CD4-positive, alpha-beta T cell treated with Interleukin-12 subunit alpha and Interleukin-12 subunit beta, for 1 hour (primary cell): ENCODE measurements at places on chromosomes 16 and 17.

DNA sequence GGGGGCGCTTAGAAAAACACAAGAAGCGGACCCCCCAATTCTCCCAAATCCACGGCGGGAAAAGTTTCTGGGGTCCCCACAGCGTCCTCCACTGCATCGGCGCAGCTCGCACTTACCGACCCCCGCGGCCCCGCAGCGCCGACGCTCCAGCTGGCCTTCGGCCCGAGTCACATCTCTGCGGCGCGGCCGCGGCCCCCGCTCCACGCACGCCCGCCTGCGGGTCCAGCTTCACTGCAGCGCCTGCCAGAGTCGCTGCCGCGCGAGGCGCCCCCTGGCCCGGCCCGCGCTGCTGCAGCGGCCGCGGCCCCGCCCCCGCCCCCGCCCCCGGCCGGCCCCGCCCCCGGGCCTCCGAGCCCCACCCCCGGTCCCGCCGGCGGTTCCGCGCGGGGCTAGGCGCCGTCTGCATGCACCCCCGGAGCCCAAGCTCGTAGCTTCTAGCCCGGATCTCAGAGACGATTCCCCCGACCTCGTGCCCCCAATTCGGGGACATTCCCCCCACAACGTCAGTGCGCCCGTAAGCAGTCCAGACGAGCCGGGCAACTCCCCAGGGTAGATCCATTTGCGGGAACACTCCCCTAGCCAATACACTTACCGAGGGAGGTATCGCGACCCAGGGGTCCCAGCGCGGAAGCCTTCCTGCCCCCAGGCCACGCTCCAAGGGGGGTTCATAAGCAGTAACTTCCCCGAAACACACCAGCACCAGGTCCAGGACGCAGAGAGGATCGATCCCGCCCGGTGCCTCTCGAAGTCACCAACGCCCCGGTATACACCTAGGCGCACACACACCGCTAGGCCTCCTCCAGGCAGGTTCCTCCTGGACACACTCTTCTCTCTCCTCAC, at the start of gene GPRC5B:
TSS of gene GPRC5B (minus strand) at position 238 of the 840 bp plus-strand sequence. CDS start 12,003 bp downstream, outside the sequence.
- DNase-seq: peak; percentile 56

DNA sequence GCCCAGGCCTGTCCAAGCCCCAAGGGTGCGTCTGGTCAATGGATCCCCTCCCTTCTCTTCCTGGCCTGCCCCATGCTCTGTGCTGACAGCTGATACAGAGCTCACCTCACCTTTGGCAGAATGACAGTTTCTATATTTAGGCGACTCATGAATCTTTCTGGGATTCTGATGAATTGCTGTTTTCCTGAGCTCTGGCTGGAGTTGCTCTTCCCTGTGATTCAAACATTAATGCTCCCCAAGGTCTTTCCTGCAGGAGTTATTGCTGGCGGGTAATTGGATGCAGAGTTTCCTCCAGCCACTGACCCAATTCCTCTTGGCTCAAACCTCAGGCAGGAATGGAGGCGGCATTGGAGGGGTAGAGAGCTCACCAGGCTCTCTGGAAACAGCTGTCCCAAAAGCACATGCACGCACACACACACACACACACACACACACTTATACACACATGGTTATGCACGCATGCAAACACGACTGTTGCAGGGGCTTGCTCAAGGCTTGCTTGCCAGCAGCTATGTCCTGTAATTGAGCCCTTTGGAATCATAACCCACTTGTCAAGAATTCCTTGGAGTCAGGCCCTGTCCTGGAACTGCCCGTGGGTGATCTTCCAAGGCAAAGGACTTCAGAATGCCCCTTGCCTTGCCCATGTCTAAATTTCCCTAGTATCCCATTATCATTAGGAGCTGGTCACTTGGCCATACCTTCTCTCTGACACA, 128.8 kb downstream of the ASIC2 start:
- DNase-seq: no peak

DNA sequence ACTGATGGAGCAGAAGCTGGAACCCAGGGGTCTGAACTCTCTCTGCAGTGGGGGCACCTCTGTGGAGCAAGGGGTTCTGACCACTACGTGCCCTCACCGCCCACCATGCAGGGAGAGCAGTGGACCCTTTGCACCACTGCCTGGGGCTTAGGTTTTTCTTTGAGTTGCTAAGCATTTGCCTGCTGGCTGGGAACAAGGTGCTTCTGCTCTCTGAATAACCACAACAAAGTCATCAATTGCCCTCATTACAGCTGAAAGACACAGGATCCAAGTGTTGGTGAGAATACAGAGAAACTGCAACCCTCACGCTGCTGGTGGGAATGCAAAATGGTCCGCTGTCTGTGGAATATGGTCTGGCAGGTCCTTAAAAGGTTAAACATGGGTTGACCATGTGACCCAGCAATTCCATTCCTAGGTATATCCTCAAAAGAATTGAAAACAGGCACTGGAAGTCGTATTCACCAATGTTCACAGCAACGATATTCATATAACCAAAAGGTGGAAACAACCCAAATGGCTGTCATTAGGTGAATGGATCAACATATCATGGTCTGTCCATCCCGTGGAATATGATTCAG, 22.8 kb downstream of the NLRC3 start:
- no peak for DNase-seq

DNA sequence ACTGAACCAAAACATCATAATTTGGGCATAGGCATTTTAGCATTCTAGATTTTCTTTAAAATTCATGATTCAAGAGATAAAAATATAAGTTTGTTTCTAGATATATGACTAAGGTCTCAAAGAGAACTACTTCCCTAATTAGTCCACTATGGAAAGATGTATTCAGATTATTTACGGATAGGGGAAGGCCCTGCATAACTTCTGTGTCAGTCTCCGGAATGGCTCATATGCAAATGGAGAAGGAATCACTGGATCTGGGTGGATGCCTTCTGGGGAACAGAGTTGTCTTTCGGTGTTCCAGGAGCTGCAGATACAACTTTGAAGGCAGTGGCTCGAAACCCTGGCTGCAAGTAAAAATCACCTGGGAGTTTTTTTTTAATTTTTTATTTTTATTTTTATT, 17.1 kb upstream of the WFIKKN2 start:
- no peak for DNase-seq

- DNase-seq: no peak
Observed at GRCh38 chr16:2226245-2226793, 2.9 kb downstream of the E4F1 start.

GRCh38 chr17:42518046-42518754, 17.8 kb upstream of the NAGLU start:
- DNase-seq: no peak

DNA sequence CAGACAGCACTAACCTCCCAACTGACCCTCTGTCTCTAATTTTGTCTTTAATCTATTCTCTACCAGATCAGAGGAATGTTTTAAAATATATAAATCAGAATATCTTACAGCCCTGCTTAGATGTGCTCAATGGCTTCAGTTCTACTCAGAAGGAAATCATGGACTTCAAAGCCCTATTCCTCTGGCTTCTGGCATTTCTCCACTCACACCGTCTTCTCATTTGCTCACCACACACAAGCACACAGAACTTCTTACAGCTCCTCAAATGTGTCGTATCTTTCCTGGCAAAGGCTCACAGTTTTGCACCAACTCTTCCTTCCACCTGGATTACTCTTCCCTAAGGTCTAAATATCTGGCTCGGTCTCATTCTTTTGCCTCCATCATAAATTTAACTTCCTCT, 71.6 kb upstream of the NUDT7 start:
- DNase-seq: no peak

DNA sequence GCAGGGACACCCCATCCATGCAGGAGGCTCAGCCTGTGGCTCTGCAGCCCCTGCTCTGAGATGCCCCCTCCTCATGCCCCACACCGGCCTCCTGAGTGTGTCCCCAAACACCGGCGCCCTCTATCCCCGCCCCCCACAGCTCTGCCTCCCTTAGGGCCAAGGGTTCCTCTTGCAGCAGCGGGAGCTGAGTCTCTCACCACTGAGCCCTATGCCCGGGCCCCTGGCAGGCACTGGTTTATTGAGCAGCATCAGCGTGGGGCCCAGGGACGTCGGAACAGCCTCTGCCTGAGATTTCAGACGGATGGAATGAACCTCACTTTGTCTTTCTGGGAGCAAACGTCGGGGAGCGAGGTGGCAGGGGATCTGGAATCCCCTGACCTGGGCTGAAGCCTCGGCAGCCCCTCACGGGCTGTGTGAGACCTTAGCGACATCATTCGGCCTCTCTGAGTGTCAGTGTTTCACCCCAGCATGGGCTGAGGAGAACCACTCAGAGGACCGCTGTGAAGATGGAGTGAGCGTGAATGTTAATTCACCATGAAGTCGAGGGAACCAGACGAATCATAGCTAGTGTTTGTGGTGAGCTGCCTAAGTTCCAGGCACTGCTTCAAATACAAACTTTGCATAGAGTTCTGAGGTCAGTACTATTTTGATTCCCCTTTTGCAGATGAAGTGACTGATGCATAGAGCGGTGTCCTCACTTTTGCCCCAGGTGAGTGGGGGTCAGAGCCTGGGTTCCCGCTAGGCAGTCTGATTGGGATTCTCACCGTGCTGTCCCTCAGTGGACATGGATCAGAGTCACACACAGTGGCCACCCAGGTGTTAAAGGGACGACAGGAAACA, 5.3 kb upstream of the C16orf74 start:
- no peak for DNase-seq

DNA sequence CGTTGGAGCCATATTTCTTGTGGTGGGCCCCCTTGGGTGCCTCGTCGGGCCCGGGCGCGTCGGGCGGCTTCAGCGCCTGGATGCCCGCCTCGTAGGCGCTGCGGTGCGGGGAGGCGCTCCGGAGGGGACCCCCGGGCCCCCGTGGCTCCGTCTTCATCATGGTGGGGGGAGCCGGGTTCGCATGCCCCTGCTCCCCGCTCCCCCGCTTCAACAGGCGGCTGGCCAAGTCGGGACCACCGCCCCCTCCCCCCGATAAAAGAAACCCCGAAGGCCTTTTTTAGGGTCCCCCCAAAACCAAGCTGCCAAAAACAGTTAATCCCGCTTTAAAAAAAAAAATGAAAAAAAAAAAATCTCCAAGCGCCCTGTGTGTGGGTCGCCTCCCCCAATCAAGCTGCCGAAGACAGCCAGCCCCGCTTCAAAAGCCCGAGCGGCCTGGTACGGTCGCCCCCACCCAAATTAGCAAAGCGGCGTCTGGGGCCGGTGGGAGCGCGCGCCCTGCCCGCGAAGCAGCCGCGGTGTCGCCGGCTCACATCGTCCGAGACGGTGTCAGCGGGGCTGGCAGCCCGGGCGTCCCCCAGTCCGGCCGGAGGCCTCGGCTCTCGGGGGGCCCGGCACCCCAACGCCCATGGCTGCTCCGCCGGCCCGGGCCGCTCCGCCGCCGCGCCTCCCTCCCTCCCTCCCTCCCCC, at the start of gene PPP1R9B:
TSS of gene PPP1R9B (minus strand) at position 324 of the 687 bp plus-strand sequence. CDS start at position 160, 164 bp downstream.
- DNase-seq: no peak

DNA sequence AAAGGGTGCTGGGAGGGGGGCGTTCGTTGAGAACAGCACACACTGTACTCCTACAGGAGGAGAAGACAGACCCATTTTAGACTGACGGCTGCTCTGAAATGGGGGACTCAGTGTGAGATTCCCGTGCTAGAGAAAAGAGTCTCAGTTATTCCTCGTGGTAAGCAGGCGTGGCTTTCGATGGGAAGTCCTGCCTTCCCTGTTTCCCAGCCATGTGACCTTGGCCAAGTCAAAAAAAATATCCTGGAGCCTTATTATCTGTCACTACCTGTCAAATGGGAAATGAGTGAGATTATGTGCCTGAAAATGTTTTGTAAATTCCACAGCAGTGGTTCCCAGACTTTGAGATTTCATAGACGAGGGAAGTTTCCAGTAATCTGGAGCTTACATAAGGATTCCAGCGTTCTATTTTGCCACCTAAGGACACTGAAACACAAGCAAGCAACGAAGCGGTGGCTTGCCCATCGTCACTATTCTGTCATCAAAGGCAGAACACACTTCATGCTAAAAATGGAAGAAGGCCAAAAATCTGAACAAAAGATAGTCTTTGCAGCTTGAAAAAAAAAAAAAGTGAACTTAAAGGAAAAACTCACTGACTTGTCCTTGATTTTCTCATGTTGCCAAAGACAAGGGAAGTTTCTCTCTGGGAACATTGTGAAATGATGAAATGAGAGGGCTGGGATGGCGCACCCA, 253.4 kb upstream of the RPL38 start:
- DNase-seq: no peak

- DNase-seq: no peak
Observed at GRCh38 chr16:84761448-84762368, 58.1 kb upstream of the CRISPLD2 start.

GRCh38 chr17:17605729-17606088, 14.2 kb upstream of the PEMT start:
- DNase-seq: no peak

- no peak for DNase-seq
Observed at GRCh38 chr16:82960918-82961317, 334.1 kb downstream of the CDH13 start.

GRCh38 chr16:75550211-75550662, 5.8 kb downstream of the TMEM231 start:
- peak; percentile 56 for DNase-seq

DNA sequence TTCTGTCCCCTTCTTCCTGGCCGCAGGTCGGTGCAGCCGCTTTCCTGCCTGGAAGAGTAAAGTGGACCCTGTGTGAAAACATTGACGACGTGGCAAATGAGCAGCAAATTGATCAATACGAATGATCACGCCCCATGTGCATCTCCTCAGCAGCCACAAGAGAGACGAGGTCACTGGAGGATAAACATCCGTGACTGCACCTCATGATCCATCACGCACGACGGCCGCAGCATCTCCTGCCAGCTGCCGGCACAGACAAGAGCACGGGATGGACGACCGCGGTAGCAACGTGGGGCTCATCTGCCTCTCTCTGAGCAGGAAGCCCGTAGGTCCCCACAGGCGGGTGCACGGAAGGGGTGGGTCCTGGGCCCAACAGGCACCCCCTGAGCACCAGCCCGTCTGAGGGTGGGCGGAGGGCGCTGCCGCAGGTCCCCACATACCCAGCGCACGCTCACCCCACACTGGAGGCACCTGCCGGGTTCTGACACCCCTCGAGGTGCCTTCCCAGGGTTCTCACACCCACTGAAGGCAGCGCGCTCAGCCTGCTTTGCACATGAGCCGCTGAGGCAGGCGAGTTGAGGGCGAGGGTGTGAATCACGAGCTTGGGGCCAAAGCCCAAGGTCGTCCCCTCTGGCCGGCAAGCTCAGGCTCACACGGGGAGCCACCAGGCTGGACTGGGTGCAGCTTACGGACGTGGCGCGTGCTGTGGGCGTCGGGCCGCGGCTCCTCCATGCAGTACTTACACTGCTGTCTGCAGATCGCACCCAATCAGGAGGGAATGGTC, 12.3 kb upstream of the CDH15 start:
- no peak for DNase-seq

GRCh38 chr17:61312406-61313295, 87.0 kb upstream of the TBX2 start:
- no peak for DNase-seq

- DNase-seq: no peak
Observed at GRCh38 chr17:68657576-68657975, 56.4 kb upstream of the FAM20A start.

- no peak for DNase-seq
Observed at GRCh38 chr16:59632276-59632855, 898.2 kb upstream of the GOT2 start.
